ENCODE measurements at places on chromosomes 2 and 18.

- DNase-seq: no peak
Measured at GRCh38 chr18:10909724-10910123, 239.6 kb downstream of the PIEZO2 start.

- DNase-seq: peak; percentile 74
Measured at GRCh38 chr18:21897811-21898210, 157.2 kb downstream of the MIB1 start.

- no peak for DNase-seq
Measured at GRCh38 chr2:172011812-172012575, 12.2 kb downstream of the METAP1D start.

- no peak for DNase-seq
Measured at GRCh38 chr18:59906203-59906602, 6.4 kb downstream of the PMAIP1 start.

DNA sequence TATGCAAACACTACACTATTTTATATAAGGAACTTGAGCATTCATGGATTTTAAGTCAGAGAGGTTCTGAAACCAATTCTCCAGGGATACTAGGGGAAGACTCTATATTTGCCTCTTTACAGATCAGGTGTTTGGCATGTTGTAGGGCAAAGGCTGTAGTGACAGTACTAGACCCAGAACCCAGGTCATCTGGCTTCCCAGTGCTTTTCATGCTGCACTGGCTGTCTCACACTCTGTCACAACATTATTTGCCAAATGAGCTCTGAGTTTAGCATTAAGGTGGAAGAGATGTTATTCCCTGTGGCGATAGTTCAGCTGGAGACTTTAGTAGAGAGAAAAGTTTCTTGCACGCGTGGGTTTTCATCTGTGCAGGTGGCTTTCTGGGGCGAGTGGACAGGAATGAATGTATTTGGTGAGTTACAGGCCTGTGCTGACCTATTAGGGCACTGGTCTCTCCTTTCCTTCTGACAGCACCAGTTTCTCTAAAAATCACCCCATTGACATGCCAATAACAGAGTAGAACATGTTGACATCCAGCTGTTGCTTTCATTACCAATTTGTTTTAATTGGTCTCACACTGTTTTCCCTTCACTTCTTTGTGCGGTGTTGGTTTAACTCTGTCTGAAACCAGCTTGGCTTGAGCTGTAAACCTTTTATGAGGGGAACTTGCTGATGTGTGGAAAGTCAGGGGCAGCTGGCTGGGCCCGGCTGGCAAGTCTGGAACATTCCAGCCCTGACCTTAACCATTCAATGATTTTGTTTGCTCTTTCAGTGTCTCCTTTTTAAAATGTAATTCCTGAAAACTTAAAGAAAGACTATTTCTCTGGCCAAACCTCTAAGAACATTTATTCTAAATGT lies 643.0 kb upstream of the FAM98A start:
- DNase-seq: peak; percentile 77

- DNase-seq: no peak
Measured at GRCh38 chr2:164388511-164388910, 232.8 kb downstream of the GRB14 start.

DNA sequence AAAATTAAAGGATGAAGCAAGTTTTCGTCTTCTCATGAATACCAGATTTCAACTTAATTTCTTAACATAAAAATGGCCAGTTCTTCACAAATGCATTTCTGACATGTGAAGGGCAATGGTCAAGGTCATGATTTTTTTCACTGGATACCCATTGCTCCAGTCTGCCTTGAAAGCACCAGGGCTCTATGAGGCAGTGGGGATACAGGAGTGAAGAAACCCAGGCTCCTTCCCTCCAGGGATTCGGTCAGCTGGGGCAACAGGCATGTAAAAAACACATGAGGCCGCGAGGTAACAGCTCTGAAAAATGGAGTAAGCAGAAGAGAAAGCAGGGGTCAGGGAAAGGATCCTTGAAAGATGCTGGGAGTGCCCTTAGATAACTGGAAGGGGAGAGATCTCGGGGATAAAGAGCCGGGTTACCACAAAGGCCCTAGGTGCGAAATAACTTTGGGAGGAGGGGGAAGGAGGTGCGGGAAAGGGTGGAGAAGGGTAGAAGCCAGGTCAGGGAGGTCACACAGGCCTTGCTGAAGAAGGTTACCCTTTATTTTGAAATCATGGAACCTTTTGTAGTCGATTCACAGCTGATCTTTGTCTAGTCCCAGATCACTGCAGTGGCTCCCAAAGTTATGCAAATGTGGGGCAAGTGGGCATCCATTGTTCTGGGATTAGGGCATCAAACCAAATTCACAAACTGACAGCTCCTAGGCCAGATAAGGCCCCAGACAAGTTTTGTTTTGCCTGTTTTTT lies 5.2 kb upstream of the SPRED2 start:
- DNase-seq: no peak

- DNase-seq: no peak
Measured at GRCh38 chr2:241645056-241645914, 7.8 kb downstream of the ATG4B start.

DNA sequence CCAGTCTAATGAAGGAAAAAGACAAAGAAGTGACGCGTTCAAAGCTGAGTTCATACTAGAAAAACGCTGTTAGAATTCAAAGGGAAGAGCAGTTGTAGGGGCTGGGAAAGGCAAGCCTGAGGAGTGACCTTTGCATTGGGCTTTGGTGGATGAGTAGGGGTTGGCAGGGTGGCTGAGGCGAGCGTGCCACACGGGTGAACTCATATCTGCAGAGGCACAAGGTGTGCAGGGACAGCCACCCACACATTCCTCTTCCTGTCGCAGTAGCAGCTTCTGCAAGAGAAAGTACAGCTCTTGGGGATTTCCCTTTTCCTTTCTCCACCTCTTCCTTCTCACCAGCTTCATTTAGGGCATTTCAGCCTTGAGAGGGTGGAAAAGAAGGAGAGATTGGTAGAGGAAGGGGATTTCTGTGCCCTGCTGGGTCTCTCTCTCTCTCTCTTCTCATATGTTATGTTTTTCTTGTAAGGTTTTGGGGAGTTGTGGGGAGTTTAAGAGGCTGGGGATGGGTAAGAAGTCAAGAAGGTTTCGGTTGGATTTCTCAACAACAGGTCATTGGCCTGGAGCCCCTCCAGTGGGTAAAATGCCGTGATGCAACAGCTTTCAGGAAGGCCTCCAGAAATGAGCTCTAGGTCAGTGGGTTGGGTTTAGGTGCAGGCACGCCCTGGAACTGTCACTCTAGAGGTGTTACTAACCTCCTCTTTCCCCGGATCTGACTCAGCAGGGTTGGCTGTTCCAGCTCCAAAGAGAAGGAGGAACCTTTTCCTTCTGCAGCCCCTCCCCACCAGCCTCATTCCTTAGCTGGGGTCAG lies 40.1 kb downstream of the ODC1 start:
- DNase-seq: no peak

- no peak for DNase-seq
Measured at GRCh38 chr18:8800876-8801262, 95.5 kb downstream of the MTCL1 start.
